ENCODE measurements at places on chromosomes 13 and 19.

DNA sequence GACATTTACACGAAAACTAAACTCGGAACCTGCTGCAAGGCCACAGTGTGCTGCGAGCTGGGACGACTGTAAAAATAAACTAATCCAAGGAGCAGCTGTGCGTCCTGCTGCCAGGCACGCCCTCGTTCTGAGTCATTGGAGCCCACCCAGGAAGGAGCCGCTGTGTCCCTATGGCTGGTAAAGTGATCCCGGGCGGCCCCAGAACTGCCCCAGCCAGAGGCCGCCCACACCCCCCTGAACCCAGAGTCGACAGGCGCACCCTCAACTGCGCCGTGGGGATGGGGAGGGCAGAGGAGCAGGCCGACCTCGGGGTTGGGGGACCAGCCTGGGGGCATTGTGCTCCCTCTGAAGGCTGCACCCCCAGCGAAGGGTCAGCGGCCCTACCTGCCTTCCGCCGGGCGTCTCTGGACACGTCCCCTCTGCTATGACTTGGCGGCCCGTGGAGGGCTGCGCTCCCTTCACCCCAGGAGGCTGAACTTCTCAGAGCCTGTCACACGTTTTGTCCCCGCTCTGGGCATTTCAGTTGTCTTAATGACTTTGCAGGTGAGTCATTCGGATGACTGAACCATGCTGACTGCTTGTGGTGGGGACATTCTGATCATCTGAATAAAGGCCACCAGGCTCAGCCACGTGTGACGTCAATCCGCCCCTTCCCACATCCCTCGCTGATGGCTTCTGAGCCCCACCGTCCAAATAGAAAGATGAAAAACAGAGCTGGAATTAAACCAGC is 42.7 kb downstream of the ADPRHL1 start:
- no peak for DNase-seq

GRCh38 chr13:100636004-100636403 is 38.6 kb downstream of the TMTC4 start:
- DNase-seq: no peak

DNA sequence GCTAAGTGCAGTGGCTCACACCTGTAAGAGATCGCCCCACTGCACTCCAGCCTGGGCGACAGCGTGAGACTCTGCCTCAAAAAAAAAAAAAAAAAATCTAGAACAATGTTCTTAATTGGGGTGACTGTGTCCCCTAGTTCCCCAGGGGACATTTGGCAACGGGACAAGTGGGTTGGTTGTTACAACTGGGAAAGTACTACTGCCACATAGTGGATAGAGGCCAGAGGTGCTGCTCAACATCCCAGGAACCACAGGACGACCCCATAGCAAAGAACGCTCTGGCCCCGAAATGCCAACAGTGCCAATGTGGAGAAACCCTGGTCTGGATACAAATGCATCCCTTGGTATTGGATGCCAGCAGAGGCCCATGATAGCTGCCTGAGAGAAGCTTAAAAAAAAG is 11.8 kb downstream of the NLRP12 start:
- no peak for DNase-seq

DNA sequence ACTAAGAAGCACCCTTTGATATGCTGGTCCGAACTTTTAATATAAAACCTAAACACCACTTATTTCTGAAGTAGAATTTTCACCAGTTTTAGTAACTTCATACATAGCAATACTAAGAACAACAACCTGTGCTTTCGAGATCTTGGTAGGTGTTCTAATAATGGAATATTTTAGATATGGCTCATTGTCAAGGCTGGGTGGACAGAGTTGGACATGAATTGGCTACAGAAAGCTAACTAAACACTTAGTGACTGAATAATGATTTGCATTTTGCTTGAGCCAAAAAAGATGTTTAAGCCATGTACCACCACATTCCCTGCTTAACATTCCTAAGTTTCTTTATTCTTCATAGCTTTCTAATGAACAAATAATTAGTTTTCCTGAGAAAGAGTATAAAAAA is 344.3 kb upstream of the SGCG start:
- no peak for DNase-seq

DNA sequence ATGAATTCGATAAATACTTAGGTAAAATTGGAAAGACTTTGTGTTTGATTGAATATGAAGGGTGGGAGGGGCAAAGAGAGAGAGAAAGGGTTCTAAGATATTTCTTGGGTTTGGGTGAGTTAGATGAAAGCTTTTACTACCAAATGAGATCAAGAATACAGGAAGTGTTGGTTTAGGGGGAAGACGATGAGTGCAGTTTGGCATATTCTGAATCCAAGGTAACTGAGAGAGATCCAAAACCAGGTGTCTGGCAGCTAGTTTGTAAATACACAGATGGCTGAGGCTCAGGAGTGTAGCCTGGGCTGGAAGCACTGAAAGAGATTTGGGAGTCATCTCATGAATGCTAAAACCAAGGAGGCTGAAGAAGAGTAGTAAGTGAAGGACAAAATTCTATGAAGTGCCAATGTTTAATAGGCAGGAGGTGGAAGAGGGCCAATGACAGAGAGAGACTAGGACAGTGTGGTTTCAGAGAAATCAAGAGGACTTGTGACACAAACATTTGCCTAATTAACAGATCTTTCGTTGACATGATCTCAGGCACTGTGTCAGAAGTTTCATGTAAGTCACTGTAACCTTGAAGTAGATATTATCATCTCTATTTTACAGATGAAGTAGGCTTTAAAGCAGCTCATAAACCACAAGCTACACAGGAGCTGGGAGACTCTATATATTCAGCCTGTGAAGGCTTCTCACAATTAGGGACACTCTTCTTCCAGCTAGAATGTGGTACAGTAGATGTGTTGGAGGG is 70.2 kb upstream of the ZDHHC20 start:
- no peak for DNase-seq

GRCh38 chr19:12244370-12244769 is 50.3 kb downstream of the ZNF44 start:
- no peak for DNase-seq

DNA sequence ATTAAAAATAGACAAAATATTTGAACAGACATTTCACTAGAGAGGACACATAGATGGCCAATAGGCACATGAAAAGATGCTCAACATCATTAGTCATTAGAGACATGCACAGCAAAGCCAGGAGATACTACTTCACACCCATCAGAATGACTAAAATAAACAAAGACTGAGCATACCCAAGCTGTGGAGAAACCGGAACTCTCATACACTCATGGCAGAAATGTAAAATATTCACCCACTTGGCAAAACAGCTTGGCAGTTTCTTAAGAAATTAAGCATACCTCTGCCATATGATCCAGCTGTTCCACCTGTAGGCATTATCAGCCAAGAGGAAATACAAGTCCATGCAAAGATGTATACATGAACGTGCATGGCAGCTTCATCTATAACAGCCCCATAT is 213.4 kb downstream of the TSHZ3 start:
- no peak for DNase-seq

GRCh38 chr19:8655340-8655709 is 24.9 kb downstream of the NFILZ start:
- no peak for DNase-seq

- DNase-seq: no peak
Measured at GRCh38 chr13:109968876-109969577, 182.6 kb upstream of the IRS2 start.

- DNase-seq: no peak
Measured at GRCh38 chr19:6092329-6093286, 17.7 kb downstream of the RFX2 start.

Measured in stimulated activated naive CD4-positive, alpha-beta T cell (primary cell).